ENCODE measurements at places on chromosomes 13 and 19. TPM values are rescaled to one million over a fixed set of nuclear protein-coding genes. Genes with fewer than 3 reads are reported as not detected.
A peak's percentile ranks its signal among the peaks of the same experiment; 100 is the strongest.

SLC10A2 gene
- not detected for total RNA-seq

DNA sequence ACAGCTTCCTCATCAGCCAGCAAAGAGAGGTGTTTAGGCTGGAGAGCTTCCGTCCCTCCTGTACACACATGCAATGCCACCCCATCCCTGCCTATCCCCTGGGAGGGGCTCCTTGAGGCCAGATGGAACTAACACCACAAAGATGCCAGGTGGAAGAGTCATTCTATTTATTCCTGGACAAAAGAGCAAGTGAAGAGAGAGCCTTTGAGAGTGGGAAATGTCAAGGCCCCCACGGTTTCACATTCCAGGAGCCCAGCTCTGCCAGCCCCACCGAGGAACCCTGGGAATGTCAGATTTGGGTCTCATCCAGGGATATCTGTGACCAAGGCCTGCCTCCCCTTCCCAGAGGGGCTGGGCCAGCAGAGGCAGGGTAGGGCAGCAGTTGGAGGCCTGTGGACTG is 30.8 kb upstream of the IGFL1 start:
- no peak for DNase-seq

DNA sequence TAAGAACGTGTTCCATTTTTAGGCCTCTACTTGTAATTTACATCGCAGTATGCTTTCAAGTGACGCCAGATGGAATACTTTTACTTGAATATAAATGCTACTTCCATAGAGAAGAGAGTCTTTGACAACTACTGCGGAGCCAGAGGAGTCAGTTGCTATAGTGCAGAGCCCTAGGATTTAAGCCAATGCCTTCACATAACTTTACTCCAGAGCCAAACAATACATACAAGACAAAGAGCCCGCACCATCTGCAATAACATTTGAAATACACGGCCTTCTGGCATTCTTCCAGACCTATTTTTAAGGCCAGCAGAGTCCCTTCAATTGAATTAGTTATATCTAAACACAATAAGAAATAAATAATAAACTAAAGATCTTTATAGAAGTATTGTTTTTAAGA is 59.4 kb downstream of the XPO4 start:
- no peak for DNase-seq

- DNase-seq, result peak; percentile 55
Observed at GRCh38 chr19:1465191-1466016, 13.6 kb downstream of the C19orf25 start.

SHISA2 gene
- 1.2 TPM for total RNA-seq

LMTK3 gene
- 0.37 TPM for total RNA-seq

- no peak for DNase-seq
Observed at GRCh38 chr13:35888981-35889380, 242.2 kb downstream of the DCLK1 start.

IGFL3 gene
- not detected for total RNA-seq

KLK12 gene
- total RNA-seq, result not detected

DNA sequence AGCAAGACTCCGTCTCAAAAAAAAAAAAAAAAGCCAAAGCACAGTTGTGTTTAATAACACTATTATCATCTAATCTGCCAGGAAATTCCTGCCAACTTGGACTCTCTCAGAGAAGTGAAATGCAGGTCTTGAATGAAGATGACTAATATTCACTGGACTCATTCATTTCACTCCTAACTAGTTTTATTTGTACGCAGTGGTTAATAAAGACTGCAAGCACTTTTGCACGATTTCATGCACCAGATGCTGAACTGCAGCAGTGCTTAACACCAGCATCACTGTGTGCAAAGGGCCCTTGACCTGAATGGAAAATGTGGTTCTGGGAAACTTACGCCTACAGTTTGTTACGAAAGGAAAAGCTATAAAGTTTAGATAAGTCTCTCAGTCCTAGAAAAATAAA is 63.3 kb downstream of the DHRS12 start:
- DNase-seq, result no peak

MYO16 gene
- total RNA-seq, result not detected

GRCh38 chr13:85197431-85197830 is 601.8 kb downstream of the SLITRK6 start:
- no peak for DNase-seq

GRCh38 chr19:45763691-45764294 is 5.3 kb downstream of the SIX5 start:
- no peak for DNase-seq

- DNase-seq, result no peak
Observed at GRCh38 chr13:112908342-112908741, 60.7 kb upstream of the MCF2L start.
